A172 (cell line): ENCODE measurements at places on chromosomes 5 and 9.

- DNase-seq = no peak
Observed at GRCh38 chr5:168892618-168893186, 313.5 kb upstream of the PANK3 start.

GRCh38 chr5:13660072-13660471 is 284.4 kb downstream of the DNAH5 start:
- peak; percentile 26 for DNase-seq

- DNase-seq = no peak
Observed at GRCh38 chr5:140213370-140213983, 38.5 kb downstream of the CYSTM1 start.

GRCh38 chr9:125754096-125754495 is 6.9 kb downstream of the PBX3 start:
- DNase-seq = no peak

DNA sequence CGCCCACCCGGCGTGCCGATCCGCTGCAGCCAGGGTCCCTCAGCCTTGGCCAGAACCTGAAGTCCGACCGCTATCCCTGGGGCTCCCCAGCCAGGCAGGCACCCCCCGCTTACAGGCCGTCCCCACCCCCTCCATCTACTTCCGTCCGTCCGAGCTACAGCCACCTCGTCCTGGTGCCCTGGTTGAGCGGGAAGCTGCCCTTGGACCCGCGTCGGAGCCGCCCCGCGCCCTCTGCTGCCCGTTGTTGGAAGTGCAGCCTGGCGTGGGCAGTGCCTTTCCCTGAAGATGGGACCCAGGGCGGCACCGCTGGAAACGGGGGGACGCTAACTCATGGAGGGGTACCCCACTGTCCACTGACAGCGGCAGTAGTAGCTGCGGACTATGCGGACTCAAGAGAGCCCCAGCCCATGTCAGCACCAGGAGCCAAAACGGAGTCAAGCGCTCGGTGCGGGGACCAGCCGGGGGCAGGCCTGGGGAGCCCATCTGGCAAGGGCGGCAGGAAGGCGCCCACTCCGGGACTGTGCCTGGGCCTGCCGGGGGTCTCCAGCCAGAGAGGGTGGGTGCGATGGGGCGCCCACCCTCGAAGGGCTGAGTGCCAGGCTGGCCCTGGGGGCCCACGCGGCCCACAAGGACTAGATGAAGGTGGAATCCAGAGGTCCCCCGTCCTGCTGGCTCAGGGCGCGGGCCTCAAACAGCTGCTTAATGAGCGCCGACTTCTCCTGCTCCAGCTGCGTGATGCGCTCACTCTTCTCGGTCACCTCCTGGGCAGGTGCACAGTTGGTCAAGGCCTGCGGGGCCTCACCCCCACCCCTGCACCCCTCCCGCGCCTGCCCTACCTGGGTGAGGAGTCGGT is 6.1 kb downstream of the SAPCD2 start:
- DNase-seq = peak; percentile 71

DNA sequence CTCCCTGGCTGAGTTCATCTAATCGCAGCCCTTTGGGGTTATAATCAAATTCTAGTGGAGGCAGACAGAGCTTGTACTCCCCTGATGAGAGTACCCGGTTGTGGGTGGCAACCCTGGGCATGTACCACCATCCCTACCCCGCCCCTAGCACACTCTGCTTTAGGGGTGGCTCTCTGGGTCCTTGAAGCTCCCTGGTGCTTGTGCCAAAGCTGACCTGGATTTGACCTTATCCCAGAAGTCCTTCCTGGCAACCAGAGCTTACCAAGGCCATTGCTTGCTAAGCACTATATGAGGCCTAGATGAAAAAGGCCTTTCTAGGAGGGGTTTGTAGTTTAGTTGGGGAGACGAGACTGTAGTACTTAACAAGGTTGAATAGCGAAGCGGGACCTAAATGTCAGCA is 72.2 kb downstream of the RGS3 start:
- no peak for DNase-seq

DNA sequence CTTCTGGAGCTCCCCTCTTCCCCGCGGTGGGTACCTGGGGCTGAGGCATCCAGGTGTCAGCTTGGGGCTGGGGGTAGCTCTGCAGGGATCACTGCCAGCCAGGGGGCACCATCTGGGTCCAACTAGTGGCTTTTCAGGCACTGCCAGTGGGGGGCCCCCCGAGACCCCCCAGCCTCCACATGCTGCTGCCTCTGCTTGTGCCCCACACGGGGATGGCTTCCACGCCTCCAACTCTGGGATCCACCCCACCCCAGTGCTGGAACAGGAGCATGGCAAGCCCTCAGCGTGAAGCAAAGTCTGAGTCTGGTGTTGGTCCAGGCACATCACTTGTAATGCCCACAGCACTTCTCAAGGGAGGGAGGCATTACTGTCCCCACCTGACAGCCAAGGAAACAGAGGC is 260.5 kb upstream of the MVB12B start:
- no peak for DNase-seq

DNA sequence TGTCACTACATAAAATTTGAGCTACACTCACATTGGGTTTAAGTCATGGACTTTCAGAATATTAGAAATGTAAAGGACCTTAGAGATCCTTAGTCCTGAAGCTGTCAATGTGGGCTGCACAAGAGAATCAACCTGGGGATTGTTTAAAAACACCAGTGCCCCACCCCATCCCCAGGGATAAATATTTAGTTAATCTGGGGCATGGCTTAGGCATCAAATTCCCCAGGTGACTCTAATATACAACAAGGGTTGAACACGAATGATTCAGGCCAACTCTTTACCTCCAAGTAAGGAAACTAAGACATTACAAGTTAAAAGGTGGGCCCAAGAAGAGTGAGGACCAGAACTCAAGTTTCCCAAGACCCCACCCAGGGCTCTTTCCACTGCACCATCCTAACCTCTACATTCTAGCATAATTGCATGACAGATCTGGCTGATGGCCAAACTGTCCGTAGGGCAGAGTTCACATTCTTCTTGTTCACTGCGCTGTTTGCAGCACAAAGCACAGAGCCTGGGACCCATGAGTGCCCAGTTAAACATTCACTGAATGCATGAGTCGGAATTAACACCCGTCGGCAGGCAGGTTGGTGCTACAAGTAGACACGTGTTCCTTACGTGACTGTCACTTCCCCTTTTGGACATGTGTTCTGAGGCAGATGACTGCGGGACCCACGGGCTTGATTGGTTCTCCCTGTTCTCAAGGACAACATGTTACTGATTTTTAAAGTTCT is 25.2 kb downstream of the CYFIP2 start:
- DNase-seq = no peak

GRCh38 chr5:66516550-66516949 is 79.6 kb upstream of the MAST4 start:
- DNase-seq = no peak

DNA sequence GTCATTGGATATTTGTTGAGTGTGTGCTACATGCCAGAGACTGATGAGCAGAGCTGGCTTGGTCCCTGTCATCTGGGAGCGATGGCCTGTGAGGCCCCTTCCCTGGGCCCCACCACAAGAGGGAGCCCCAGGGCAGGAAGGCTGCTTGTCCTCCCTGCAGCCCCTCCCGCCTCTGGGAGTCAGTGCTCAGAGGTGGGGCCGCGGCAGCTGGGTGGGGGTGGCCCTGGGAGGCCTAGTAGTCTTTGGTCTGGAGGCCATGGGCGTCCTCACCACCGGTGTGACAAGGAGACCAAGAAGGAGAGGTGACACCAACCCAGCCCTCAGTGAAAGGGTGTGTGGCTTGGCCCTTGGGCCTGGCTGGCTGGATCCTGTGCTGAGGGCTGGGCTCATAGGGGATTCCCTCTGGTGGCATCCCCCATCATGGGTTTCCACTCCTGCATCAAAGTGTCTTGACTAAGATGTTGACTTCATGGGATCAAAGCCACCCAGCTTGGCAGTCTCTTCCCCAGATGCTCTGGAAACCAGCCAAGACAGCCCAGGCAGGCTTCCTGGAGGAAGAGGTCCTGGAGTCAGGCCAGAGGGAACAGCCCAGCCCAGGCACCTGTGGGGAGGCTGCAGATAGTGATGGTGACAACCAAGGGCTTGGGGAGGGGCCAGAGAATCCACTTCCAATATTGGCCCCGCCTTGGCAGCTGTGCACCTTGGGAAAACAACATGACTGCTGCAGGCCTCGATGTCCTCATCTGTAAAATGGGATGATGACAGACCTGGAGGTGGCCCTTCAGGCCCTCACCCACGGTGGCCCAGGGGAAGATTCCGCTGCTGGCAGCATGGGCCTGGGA is 166.7 kb downstream of the GAPVD1 start:
- DNase-seq = peak; percentile 50

DNA sequence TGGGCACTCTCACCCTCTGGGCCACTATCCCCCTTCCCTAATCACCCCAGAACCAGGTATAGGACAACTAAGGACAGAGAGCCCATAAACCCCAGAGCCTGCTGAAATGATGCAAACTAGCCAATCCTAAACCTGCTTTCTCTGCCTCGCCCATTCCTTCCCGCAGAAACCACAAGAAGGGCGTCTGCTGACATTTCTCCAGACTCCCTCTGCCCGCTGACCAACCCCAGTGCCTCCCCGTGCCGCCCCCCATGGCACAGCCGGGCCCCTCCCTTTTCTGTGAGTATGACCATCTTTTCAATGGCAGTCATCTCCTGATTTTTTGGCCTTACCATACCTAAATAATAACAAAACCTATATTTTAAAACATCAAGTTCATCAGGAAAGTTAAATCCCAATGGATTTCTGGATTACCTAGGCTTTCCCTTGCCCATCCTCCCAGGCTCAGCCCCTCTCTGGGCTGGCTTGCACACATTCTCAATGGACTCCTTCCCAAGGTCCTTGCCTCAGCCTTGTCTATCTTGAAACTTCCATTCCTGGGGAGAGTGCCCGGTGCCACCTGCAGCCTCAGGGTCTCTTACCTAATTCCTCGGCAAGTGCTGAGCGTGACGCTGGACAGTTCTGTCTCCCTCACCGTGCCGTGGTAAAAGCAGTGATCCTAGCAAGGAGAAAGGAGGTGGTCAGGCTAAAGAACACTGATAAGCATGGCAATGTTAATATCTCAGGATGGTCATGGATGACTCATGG is 45.2 kb downstream of the ADAM19 start:
- no peak for DNase-seq

DNA sequence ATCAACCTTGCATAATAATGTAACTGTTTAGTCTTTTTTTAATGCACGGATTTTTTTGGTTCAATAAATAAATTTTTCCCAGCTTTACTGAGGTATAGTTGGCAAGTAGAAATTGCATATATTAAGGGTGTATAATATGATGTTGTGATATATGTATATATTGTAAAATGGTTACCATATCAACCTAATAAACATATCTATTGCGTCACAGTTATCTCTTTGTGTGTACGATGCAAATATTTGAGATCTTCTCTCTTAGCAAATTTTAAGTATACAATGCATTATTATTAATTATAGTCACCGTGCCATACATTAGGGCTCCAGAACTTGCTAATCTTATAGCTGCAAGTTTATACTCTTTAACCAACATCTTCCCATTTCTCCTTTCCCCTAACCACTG is 57.2 kb upstream of the TMEM161B start:
- DNase-seq = no peak

DNA sequence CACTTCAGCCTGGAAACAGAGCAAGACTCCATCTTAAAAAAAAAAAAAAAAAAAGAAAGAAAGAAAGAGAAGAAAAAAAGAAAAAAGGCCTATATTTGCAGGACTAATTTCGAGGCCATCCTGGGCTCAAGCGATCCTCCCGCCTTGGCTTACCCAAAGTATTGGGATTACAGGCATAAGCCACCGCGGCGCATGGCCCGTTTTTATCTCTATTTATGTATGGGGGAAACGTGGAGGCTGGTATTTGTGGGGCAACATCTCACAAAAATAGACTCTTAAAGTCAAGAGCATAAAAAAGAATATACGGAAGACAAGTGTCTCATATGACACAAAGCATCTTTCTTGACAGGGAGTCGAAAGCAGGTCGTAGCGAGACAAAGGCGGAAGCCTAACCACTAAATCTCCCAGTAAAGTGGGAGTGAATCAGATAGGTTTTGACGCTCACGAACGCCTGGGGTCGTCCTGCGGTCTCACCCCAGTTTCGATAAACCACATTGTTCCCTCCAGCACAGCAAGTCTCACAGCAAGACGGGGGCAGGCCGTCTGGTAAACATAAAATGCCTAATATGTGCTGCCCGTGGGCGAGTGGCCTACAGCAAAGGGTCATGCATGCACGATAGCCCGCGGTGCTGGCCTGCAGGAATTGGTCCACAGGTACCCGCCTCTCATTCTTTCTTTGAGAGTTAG is 1.8 kb upstream of the TRIM41 start:
- DNase-seq = no peak

GRCh38 chr9:137083394-137084004 is 3.3 kb upstream of the MAN1B1 start:
- peak; percentile 100 for DNase-seq

DNA sequence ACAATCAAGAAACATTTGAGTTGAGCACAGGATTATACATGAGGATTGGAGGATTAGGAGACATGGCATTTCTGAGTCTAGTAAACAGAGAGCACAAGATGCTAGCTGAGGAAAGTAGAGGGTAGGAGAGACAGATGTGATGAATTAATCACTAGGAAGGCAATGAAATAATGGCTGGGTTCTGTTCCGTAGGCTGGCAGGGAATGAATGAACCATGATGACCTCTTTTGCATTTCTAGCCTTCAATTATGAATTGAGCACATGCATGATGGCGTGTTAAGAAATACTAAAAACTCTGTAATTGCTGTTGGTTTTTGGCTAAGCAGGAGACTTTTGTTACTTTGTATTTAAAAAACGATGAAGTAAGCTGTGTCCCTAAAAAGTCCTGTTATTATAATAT is 420.0 kb upstream of the TLE4 start:
- DNase-seq = no peak

- DNase-seq = no peak
Observed at GRCh38 chr9:125760537-125760936, 13.4 kb downstream of the PBX3 start.

GRCh38 chr9:121156263-121156731 is 45.4 kb downstream of the RAB14 start:
- DNase-seq = peak; percentile 79

- DNase-seq = no peak
Observed at GRCh38 chr9:470552-471194, 256.0 kb downstream of the DOCK8 start.

DNA sequence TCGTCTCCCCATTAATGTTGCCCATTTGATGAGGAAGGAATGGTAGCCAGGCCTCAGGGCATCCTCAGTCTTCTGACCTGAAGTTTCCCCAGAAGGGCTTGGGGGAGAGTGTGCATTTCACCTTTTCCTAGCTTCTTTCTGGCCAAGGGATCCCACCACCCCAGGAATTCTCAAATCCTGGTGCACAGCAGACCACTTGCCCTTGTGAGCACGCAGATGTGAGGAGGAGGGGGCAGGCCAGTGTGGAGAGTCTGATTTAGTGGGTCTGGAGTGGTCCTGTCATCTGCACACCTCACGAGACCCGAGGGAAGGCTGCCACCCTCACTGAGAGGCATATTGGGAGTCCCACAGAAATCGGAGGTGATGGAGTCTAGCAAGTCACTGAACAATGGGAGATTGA is 64.3 kb downstream of the CXXC5 start:
- no peak for DNase-seq

- no peak for DNase-seq
Observed at GRCh38 chr5:81212211-81212751, 20.8 kb upstream of the CKMT2 start.
